Left colon (tissue), 2 donors: ENCODE measurements at places on chromosomes 3 and 15.

DNA sequence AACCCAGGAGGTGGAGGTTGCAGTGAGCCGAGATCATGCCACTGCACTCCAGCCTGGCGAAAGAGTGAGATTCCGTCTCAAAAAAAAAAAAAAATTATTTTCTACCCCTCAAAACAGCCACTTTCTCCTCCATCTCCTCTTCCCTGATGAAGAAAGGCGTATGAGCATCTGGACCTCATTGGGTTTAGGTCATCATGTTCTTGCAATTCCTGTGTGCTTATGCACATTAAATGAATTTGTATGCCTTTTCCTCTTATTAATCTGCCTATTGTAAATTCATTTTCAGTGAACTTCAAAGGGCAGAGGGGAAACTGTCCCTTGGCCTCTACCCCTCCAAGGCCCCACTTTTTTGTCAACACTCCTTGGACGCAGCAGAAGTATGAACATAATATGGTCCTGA lies 117.8 kb downstream of the RPLP1 start:
- DNase-seq = no peak

GRCh38 chr3:127720161-127720823 lies 47.5 kb downstream of the ABTB1 start:
- peak; percentile 1 for DNase-seq

GRCh38 chr3:16401273-16401672 lies 112.2 kb downstream of the RFTN1 start:
- no peak for DNase-seq

DNA sequence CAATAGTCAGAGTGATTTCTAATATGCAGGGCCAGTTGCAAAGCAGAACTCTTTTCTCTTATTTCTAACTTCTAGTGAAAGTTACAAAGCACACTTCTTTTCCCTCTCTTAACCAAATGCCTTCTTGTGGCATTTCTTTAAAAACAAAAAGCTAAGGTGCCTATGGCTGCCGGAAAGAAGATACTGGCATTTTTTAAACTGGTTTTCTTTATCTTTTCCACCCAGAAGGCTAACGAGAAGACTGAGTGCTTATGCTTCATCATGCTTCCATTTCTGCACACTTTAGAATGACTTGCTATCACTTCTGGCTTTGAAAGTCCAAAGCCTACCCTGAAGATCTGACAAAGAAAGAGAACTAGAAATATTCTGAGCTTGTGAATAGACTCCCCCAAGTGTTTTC lies 141.3 kb downstream of the P2RY1 start:
- DNase-seq = no peak

DNA sequence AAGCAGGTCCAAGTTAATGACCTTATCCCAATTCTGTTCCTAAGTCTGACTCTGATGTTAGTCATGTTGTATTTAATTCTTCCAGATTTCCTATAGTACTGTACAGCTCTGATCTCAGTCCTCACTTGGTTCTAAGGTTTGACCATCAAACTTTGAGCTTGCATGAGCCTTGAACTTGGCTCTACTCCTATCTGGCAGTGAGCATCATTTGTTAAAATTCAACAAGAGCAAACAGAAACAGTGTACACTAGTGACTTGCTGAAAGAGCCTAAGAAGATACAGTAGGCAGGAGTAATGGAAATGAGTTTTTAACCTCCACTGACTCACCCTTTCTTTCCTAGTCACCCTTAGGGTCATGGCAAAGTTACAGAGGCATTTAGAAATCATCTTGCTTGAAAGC lies 451.1 kb upstream of the TPRG1 start:
- no peak for DNase-seq

- DNase-seq = peak; percentile 59
Observed at GRCh38 chr15:63044645-63045464, 2.3 kb downstream of the TPM1 start.

DNA sequence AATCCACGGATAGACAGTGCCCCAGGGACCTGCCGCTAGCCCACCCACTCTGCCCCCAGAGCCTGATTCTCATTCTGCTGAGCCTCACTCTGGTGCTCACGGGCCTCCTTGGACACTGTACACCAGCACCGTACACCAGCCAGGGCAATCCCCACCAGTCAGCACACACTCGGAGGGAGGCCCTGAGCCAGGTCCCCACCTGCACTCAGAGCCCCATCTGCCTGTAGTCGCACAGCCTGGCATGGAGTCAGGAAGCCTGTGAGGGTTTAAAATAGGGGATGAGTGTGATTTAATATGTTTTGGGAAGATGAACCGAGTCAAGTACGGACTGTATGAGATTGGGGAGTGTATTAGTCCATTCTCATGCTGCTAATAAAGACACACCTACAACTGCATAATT lies 223.0 kb downstream of the SLCO3A1 start:
- DNase-seq = no peak

- no peak for DNase-seq
Observed at GRCh38 chr3:10962481-10963036, 30.0 kb upstream of the SLC6A1 start.

GRCh38 chr3:85474241-85474640 lies 515.5 kb downstream of the CADM2 start:
- no peak for DNase-seq

GRCh38 chr3:4474683-4475490 lies 7.8 kb upstream of the SUMF1 start:
- DNase-seq = peak; percentile 33

DNA sequence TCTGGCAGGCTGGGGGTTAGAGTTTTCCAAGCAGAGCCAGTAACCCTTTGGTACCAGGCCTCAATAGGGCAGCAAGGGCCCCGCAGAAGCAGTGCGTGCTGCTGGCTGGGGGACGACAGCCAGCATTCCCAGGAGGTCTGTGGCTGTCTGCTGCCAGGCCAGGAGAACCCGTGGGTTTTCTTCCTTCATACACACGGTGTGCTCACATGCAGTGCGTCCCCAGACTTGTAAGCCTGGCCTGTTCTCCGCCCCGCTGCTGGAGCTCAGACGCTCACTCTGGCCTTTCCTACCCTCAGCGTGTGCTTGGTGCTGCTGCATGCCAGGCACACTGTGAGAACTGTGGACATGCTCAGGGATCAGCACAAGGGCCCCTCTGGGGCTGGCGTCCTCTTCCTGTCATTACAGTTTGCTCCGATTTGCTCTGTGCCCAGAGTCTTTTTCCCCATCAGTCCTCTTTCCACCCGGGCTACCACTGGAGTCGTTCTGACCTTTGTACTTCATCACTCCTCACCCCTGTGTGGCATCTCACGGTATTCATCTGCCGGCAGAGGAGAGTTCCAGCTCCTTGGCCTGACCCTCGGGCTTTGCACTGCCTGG lies 149.5 kb downstream of the DNAJB8 start:
- DNase-seq = no peak

DNA sequence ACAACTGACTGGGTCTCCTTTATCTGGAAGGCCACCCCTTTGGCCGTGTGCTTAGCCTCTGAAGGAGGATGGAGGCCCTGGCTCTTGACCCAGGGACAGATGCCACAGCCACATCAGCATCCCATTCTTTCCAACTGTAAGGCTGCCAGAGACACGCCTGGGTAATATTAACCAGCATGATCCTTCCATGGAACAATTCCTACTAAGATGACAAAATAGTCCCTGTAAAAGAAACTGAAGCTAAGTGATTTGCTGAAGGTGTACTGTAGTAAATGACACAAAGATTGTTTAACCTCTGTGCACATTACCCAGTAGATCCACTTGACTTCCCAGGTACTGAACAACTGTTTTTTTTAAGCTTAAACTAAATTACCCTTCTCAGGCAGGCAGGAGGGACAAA lies 352.7 kb downstream of the SLC9A9 start:
- no peak for DNase-seq

DNA sequence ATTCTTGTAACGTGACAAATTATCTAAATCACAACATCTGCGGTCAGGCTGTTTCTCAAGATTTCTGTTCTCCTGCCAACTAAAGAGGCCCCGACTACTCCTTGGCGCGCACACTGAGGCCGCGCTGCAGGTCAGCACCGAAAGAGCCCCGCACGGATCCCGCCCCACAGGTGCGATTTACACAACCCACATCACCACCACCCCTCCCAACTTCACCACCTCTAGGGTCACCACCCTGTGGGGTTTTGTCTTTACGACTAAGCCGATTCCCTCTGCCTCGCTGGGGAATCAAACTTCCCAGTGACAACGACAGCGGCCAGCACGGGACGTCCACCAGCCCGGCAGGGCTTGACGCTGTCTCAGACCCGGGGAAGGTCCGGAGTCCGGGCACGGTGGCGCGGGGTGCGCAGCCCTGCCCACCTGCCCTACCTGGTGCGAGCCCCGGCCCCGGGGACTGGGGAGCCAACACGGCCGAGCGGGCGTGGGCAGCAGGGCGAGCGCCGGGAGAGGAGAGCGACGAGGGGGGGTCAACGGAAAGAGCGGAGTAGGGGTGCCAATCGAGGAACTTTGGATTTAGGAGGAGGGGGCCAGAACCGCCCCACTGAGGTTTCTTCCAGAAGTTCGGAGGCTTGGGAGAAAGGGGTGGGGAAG lies 764 bp downstream of the UACA start:
- peak; percentile 59 for DNase-seq

GRCh38 chr15:66774001-66774814 lies 72.2 kb downstream of the SMAD6 start:
- DNase-seq = peak; percentile 79

GRCh38 chr3:118447339-118447738 lies 587.3 kb downstream of the IGSF11 start:
- no peak for DNase-seq

DNA sequence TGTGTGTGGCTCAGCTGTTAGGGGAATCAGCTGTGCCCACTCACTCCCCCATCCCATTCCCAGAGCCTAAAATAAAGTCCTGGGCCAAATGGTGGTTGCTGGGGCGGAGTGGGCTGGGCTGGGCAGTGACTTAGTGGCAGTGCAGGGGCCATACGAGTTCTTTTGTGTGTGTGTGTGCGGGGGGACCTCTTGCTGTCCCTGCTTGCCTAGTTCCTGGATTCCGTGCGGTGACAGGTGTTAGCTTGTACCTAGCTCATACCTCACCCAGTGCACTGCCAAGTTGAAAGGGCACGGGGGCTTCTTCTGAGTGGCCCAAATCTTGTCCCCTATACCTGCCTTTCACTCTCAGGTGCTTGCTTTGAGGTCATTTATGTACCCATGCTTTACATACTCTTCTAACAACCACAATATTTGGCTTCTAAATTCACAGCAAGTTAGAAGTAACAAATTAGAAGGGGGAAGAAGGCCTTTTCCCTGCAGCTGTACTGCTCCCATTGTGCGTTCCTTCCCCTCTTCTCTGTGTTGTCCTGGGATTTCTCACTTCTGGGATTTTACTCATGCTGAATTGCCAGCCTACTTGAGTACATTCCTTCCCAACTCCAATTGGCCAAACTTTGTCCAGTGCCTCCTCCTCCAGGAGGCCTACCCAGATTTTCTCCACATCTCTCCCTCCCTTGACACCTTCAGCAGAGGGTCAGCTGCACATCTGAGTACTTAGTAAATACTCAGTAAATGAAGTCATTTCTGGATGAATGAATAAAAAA lies 66.3 kb upstream of the POLG start:
- DNase-seq = no peak

DNA sequence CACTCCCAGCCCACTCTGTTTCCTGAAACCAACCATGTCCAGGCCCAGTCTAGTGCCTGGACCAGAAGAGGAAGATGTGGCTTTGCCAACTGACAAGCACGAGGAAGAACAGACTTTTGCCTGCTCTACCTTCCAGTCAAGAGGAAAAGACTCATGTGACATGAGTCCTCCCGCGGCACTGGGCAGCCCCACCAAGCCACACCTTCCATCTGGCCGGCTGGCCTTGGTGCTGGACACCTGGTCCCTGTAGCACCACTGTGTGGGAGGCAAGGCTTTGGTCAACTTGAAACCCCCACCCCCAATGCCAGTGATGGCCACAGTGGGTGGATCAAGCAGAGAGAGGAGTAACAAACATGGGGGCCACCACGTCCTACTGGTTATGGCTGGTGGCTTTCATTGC lies 12.5 kb downstream of the CHDH start:
- no peak for DNase-seq

- no peak for DNase-seq
Observed at GRCh38 chr15:60343221-60343970, 54.4 kb downstream of the ANXA2 start.

- DNase-seq = no peak
Observed at GRCh38 chr15:39860200-39860599, 59.9 kb downstream of the GPR176 start.

DNA sequence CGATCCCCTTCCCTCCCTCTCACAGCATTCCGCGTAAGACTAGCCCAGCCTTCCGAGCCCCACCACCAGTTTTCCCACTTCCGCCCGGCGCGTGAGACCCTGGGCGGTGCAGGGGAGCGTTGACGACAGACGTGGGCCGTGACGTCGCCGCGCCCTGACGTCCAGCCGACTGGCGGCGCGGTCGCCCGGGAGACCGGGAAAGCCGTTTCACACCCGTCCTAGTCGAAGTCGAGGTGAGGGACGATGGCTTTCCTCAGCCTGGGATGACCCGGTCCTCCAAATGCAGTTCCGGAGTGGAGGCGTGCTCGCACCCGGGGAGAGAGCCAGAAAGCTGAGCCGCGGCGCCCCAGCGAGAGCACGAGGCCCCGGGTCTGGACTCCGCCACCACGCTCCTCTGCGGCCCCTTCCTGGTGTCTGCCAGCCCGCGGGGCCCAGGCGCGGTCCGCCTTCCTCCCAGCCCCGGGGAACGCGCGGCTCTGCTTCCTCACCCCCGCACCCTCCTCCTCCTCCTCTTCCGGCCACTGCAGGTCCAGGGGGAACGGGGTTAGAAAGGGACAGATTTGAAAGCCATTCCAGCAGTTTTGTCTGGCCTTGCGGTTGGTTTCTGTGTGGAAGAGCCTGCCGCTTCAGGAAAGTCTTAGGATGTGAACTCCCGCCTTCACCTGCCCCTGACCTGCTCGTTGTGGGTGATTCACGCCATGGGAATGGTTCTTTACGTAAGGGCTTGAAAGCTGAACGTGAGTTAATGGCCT lies at the start of gene LEKR1:
Gene LEKR1 (plus strand): TSS at position 210 of the 752 bp plus-strand sequence. CDS start 2,977 bp downstream, outside the sequence.
- DNase-seq = peak; percentile 92

- no peak for DNase-seq
Observed at GRCh38 chr3:13040361-13041074, 32.7 kb downstream of the IQSEC1 start.

GRCh38 chr3:116740293-116740692 lies 30.7 kb downstream of the TUSC7 start:
- DNase-seq = no peak

DNA sequence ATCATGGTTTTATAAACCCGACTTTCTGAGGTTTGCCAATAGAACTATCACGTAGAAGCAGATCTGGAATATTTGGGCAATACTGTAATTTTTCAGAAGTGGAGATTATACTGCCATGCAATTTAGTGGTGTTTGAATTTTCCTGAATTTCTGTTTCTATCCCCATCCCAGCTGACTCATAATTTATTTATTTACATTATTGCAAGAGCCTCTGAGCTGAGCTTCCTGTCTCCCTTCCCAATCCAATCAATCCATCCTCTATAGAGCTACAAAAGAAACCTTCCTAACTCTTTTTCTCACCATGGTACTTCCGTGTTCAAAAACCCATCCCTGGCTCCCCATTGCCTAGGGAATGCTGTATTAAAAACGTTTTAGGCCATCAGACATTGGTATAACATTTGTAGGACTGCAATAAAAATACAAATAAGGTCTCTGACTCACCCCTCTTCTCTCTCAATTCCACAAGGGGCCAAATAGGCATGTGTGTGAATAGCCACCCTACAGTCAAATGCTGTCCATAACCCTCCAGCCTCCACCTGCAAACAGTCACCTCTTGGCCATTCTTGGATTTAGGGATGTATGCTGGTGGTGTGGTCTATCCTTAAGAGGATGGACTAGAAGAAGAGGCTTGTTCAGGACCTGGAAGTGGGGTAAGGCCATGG lies 190.7 kb downstream of the CD47 start:
- DNase-seq = no peak
